ENCODE measurements at places on chromosomes 7 and 10.

- DNase-seq = no peak
Observed at GRCh38 chr7:44288811-44289340, 36.5 kb downstream of the CAMK2B start.

DNA sequence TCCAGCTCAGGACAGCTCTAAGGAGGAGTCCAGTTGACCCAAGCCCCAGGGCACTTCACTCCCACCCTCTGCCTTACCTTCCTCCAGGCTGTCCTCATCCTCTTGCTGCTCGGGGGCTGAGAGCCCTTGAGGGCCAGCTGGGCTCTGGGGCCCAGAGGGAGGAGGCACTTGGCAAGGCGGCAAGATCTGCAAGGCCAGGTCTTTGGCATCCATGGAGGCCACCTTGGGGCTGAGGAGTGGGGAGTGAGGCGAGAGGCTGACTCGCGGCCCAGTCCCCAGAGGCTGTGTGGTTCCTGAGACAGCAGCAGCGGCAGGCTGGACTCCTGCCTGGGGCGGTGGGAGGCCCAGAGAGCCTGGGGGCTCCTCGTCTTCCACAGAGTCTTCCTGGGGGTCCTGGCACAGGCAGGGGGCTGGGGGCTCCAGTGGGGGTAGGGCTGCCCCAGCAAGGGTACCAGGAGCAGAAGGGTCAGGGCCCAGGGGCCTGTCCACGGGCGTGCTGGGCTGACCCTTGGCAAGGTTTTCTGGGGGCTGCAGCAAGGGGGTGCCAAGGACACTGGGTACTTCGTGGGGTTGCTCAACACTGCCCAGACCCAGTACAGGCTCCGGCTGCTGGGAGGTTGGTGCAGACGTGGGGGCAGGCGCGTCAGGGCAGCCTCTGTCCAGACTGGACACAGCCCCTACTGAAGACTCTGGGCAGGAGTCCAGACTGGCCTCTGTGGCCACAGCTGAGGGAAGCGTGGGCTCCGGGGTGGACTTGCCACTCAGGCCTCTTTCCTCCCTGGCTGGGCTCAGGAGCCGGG, 6.5 kb downstream of the NACAD start:
- DNase-seq = no peak

GRCh38 chr7:90595801-90596670, at the start of gene CDK14:
Gene CDK14 (plus strand): TSS chr7:90596321. CDS start chr7:90596628, 307 bp downstream.
- DNase-seq = peak; percentile 21

DNA sequence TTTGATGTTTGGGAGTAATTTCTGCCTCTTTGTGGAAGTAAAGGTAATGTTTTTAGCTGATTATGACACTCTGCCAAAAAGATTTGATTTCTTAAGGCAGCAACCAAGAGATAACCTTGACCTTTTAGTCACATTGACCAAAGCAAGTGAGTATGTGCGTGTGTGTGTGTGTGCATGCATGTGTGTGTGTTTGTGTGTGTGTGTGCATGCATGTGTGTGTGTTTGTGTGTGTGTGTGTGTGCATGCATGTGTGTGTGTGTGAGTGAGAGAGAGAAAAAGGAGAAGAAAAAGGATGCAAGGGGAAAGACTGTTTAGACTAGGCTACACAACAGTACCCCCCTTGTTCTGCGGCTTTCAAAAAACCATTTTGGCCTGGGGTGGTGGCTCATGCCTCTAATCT, 88.1 kb upstream of the NPVF start:
- DNase-seq = no peak

- peak; percentile 46 for DNase-seq
Observed at GRCh38 chr7:55533050-55533728, 39.1 kb downstream of the VOPP1 start.

- DNase-seq = no peak
Observed at GRCh38 chr10:64571056-64571455, 1049.9 kb downstream of the REEP3 start.

DNA sequence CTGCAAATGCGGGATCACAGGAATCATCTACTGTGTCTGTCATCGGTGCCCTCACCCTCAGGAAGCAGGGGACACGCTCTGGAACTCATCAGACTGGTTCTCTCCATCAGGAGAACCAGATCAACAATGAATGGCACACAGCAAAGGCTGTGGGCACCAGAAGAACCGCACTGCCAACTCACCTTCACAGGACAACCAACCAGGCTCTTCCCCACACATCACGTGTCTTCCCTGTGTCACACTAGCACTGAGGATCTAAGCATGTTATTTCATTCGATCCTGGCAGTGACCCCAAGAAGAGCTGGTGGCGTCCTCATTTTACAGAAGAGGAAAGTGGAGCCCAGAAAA, 106.1 kb downstream of the TNS3 start:
- DNase-seq = no peak

DNA sequence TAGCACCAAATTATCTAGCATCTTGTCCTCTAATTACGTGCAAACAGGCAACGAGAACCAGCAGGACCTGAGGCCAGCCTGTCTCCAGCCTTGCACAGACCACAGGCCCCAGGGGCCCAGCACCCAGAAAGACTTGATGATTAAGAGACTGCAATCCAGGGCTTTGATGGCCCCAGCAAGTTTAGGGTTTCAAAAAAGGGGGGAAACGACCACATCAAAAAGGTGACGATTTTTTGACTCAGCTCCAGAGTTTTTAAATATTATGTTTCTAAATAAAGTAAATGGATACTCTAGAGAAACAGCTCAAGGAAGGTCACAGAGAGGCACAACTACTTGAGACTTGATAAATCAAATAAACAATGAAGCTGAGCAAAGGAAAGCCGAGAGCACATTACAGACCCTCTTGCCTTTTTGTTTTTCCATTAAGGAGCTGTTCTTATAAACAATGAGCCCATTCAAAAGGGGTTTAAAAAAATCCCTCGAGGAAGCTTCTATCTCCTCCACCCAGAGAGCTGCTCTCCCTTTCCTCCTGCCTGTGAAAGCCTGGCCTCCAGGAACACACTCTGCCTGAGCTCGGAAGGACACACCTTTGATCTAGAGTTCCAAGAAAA, 44.1 kb downstream of the GLI3 start:
- no peak for DNase-seq

DNA sequence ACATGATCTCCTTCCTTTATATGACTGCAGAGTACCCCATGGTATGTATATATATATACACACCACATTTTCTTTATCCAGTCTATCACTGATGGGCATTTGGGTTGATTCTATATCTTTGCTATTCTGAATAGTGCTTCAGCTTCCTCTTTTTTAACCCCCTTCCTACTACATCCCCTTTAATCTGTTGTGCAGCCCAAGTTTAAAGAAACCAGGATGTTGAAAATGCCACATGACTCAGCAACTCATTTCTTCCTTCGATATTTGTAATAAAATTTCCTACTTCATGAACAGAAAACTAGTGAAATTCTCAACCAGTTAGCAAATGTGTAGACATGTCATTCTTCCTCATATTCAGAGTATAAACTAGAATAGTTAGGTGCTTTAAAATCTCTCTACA, 1245.7 kb upstream of the SORCS1 start:
- DNase-seq = no peak

DNA sequence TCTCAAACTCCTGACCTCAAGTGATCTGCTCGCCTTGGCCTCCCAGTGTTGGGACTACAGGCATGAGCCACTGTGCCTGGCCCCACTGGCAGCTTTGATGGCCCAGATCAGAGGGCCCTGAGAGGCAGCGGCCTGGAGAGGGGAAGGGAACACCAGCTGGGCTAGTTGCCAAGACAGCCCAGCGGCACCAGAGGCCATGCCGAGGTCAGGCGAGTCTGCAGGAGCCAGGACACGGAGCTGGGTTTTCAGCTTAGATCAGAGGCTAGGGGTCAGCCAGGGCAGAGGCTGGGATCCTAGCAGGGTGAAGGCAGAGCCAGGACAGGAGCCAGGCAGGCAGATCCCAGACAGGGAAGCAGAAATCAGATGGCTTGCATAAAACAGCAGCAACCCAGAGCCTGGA, 92.9 kb downstream of the MYL10 start:
- no peak for DNase-seq

DNA sequence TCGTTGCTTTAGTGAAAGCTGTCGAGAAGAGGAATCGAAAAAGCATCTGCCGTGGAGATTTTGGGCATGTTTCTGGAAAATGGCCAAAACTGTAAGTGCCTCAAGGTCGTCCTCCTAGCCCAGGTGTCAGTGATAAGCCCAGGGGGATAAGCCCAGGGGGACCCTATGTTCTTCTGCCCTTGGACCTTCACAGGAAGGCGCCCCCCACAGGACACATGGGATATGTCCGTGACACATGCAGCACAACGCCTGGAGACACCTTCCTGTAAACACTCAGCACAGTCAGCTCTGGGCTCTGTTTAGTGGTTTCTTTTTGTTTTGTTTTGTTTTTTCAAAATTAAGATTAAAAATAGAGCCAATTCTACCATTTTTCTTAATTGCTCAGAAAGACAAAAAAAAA, 272.7 kb downstream of the KLF6 start:
- no peak for DNase-seq

- DNase-seq = no peak
Observed at GRCh38 chr10:29481906-29482440, 152.8 kb downstream of the SVIL start.

DNA sequence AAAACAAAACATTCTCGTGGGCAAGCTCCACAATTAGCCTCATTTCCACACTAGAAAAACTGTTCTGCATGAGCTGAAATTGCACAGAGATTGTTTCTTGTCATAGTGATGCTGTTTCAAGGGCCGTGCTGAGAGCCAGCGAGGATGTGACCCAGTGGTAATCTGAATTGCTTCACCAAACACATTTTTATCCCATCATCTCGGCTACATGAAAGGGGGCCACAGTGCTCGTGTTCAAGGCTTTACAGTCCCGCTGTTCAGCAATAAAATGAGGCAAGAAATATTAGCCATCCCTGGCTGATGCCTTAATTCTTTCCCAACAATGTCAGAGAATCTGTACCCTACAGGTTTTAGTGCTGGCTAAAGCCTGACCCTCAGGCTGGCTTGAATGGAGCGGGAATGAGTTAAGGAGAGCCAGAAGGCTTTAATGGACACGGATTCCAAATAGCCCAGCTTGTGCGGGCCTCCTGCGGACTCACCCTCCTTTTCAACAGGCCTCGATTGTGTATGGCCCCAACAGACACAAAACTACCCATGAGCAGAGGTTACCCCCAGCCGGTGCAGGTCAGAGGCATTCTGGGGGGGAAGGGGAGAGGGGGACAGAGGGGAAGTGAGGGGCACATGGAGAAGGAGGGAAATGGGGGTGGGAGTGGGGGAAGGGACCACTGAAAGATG, 2.0 kb upstream of the GDF10 start:
- no peak for DNase-seq

DNA sequence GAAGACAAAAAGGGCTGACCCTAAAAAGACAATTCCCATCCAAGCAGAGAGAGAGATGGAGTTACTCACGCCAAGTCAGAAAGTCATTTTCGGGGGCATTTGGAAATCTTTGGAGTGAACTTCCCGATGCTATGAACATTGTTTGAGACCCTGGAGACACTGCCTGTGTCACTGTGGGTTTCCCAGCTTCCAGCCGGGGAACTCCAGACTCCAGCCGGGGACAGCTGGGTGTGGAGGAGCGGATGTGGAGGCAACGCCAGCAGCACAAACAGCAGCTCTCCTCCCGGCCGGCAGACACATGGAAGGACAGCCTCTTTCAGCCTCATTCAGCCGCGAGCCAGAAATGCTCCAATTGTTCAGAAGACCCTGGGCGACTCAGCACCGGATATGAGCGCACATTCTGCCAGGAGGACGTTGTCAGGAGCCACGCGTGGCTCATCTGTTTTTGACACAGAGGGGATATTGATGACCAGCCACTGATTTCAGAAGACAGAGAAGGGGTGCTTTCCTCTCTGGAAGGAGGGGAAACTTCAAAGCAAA, 97.6 kb downstream of the PRPF18 start:
- no peak for DNase-seq

- no peak for DNase-seq
Observed at GRCh38 chr7:106419455-106420182, 134.8 kb upstream of the NAMPT start.

DNA sequence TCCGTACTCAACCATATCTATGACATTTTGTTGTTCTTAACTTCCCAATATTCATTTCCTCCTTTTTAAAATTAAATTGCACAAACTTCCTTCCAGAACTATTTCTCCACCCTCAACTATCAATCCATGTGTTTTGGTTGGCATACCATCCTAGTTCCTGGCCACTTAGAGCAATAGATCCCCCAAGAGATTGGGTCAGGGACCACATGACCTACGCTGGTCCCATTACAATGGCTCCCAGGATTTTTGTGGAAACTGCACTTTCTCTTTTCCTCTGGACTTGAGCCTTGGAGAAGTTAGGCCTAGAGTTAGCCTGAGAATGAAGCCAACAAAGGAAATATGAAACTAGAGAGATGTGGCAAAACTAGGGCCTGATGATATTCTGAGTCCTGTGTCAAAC, 55.7 kb upstream of the CASD1 start:
- DNase-seq = no peak

- no peak for DNase-seq
Observed at GRCh38 chr7:96061844-96062243, 260.1 kb downstream of the SLC25A13 start.

GRCh38 chr10:34078017-34078744, 736.9 kb downstream of the PARD3 start:
- DNase-seq = no peak

- no peak for DNase-seq
Observed at GRCh38 chr7:28069388-28069787, 111.2 kb downstream of the JAZF1 start.

- no peak for DNase-seq
Observed at GRCh38 chr10:95353123-95353522, 62.3 kb upstream of the PDLIM1 start.

- DNase-seq = no peak
Observed at GRCh38 chr10:5040781-5041470, 37.3 kb upstream of the AKR1C2 start.

GRCh38 chr7:30445770-30446169, 32.8 kb downstream of the NOD1 start:
- peak; percentile 40 for DNase-seq

GRCh38 chr10:99555825-99556523, 23.2 kb downstream of the NKX2-3 start:
- DNase-seq = no peak

- DNase-seq = no peak
Observed at GRCh38 chr10:128422190-128422589, 296.0 kb upstream of the MKI67 start.

DNA sequence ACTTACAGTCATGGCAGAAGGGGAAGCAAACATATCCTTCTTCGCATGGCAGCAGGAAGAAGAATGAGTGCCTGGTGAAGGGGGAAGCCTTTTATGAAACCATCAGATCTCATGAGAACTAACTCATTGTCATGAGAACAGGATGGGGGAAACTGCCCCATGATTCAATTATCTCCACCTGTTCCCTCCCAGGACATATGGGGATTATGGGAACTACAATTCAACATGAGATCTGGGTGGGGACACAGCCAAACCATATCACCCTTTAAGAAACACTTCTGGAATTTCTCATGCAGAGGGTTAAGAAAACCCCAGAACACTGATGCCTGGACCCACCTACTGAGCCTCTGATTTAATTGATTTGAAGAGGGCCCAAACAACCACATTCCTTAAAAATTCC, 63.3 kb upstream of the DNAJB12 start:
- no peak for DNase-seq

GRCh38 chr10:71776481-71776925, 3.2 kb upstream of the VSIR start:
- no peak for DNase-seq
